ENCODE measurements at places on chromosomes 4 and X. TPM values are rescaled to one million over a fixed set of nuclear protein-coding genes. Genes with fewer than 3 reads are reported as not detected.

DNA sequence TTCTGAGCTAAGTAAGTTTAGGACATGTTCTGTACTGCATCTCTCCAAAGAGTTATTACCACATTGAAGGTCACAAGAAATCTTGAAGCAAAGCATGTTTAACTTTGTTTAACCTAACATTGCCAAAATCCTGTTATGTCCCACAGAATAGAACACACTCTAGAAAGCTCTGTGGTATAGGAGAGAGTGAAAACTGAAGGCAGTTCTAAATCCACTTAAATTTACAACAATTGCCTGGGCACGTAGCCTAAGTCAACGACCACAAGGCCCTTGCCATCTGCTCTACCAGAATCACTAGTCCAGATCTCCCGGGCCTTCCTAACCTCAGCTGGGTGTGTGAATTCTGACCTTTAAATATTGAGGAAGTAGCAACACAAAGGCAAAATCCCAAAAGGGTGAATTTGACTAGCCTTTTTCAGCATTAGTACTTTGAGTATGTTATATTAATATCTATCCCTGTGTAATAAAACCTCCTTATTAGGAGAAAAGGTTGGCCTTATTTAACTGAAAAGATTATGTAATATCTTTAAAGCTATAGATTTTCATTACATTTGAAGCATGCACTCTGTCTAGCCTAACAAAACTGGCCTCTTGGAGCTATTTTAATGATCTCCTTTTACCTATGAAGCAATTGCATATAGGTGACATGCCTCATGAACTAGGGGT, 4.5 kb upstream of the MAML3 start:
- no peaks in the 10 kb centered on the region for H3K27me3 ChIP-seq
- peaks cover 5% of the 10 kb centered on the region for H3K4me1 ChIP-seq
- no peak for DNase-seq

The TNMD gene
- total RNA-seq, result not detected

DNA sequence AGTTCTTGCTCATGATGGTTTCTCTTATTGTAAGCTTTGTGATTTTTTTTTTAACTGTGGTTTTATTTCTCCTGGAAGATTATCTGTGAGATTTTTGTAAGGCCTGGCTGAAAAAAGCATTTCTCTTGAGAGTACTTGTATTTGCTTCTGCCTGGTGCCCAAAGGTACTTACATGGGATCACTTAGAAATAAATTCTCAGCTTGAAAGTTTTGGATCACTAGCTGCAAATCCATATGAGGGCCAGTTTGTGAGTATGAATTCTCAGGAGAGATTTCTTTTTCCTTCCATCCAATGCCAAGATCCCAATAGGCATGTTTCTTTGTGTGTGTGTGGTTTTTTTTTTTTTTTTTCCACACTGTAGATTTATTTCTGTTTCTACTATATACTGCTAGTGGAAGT, 1884.7 kb upstream of the PCDH7 start:
- no peaks in the 10 kb centered on the region for H3K27me3 ChIP-seq
- no peak overlapping the region for H3K4me3 ChIP-seq
- no peaks in the 10 kb centered on the region for H3K4me1 ChIP-seq
- no peaks in the 10 kb centered on the region for H3K36me3 ChIP-seq
- no peak for DNase-seq

The YY2 gene
- 2.0 TPM for total RNA-seq

DNA sequence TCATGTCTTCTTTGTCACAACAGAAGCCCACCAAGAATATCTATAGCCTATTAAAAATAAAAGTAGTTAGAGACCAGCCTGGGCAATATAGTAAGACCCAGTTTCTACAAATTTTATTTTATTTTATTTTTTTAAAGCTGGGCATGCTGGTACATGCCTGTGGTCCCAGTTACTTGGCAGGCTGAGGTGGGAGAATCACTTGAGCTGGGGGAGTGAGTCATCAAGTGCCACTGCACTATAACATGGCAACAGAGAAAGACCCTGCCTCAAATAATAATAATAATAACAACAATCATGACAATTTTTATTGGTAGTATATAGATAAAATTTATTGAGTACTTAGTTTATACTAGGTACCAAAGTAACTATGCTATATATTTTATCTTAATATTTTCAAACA, 93.0 kb upstream of the NPFFR2 start:
- no peak overlapping the region for H3K4me3 ChIP-seq
- H3K36me3 ChIP-seq, result no peaks in the 10 kb centered on the region
- no peaks in the 10 kb centered on the region for H3K27me3 ChIP-seq
